ENCODE measurements at places on chromosomes 4 and X. TPM values are rescaled to one million over a fixed set of nuclear protein-coding genes. Genes with fewer than 3 reads are reported as not detected.

DNA sequence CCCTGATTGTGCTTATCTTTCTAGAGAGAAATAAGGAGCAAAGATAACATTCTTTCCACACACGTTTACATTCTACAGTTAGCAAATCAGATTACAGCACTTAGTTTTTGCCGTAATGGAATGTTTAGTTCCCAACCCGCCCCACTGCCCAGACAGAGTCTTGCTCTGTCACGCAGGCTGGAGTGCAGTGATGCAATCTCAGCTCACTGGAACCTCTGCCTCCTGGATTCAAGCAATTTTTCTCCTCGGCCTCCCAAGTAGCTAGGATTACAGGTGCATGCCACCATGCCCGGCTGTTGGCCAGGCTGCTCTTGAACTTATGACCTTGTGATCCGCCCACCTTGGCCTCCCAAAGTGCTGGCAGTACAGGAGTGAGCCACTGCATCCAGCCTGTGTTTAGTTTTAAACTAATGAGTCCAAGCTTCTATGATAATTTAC, 8.4 kb upstream of the PRPS1 start:
- no peak overlapping the region for H3K4me3 ChIP-seq
- no peaks in the 10 kb centered on the region for H3K4me1 ChIP-seq
- DNase-seq, result no peak
- H3K27ac ChIP-seq, result no peak overlapping the region
- no peaks in the 10 kb centered on the region for H3K36me3 ChIP-seq

DNA sequence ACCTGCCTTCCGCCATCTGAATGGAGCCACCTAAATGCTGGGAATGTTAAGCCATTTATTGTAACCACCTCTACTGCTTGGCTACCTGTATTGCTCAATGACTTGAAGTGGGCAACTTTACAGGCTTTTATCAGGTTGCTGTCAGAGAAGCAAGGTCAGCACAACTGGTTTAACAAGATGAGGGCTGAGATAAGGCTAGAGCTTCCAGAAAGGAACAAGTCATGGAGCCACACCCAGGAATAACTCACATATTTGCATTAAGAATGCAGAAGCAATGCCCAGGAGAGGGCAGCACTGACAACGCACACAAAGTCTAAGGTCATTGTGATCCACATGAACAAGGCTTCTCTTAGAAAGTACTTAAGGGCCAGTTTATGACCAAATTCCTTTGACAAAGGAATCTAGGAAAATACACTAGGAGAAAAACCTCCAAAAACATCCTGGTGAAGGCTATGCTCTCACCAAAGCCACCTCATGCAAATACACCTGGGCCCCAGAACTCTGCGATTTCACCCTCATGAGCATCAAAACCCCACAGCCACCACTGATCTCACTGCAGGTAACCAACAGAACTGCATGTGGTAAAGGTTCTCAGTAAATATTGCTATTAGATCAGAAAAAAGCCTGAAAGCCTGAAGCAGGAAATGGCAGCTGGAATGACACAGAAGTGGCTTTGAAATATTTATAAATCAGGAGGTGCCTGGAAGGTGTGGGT, 15.0 kb upstream of the STS start:
- H3K4me1 ChIP-seq, result no peaks in the 10 kb centered on the region
- H3K27me3 ChIP-seq, result no peaks in the 10 kb centered on the region
- no peaks in the 10 kb centered on the region for H3K36me3 ChIP-seq
- no peak overlapping the region for H3K4me3 ChIP-seq
- DNase-seq, result no peak

- H3K4me1 ChIP-seq, result no peaks in the 10 kb centered on the region
- H3K27ac ChIP-seq, result no peak overlapping the region
- no peaks in the 10 kb centered on the region for H3K27me3 ChIP-seq
- peaks cover 2% of the 10 kb centered on the region for H3K36me3 ChIP-seq
- no peak for DNase-seq
- no peak overlapping the region for H3K4me3 ChIP-seq
Measured at GRCh38 chrX:41722816-41723618, 964 bp upstream of the GPR82 start.

DNA sequence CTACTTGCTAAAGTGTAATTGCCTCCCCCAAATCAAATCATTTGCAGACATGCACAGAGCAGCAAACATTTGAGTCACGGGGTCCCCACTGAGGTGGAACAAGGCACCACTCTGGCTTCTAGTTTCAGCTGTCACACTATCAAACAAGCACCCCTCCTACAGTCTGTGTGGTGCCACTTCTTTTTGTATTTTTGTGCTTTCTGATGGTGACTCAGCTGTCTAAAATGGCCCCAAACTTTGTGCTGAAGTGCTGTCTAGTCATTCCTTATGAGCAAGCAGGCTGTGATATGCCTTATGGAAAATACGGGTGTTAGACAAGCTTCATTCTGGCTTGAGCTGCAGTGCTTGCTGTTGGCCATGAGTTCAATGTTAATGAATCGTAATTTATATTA, 15.4 kb downstream of the IGFBP7 start:
- H3K27me3 ChIP-seq, result no peaks in the 10 kb centered on the region
- no peak overlapping the region for H3K4me3 ChIP-seq
- no peak overlapping the region for H3K27ac ChIP-seq
- H3K36me3 ChIP-seq, result no peaks in the 10 kb centered on the region
- DNase-seq, result no peak

GRCh38 chr4:99808260-99808857, 8.3 kb upstream of the DAPP1 start:
- peak; percentile 73 for DNase-seq
- no peaks in the 10 kb centered on the region for H3K4me1 ChIP-seq
- no peak overlapping the region for H3K4me3 ChIP-seq
- no peak overlapping the region for H3K27ac ChIP-seq
- no peaks in the 10 kb centered on the region for H3K36me3 ChIP-seq

DNA sequence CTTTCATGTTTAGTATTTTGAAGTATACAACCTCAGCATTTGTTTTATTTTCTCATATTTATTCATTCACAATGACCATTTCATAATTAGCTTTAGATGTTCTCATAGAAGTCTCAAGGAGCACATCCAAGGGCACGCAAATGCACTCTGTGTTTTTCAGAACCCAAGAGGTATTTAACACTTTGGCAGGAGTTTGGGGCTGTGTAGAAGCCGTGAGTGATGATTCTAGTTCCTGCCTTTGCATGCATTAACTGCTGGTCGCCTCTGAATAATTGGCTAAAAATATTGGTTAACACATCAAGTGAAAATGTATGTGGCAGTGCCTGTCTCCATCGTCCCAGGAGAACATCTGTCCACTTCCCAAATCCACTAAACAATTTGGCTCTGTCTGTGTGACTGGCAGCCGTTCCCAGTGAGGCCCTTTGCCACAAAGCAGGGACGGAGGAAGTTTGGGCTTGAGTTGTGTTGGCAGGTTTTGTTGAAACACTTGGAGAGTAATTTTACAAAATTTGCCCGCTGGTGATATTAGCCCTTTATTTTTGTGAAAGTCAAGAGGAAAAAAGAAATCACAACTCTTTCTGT, 730.7 kb upstream of the SLIT2 start:
- H3K4me1 ChIP-seq, result no peaks in the 10 kb centered on the region
- H3K36me3 ChIP-seq, result no peaks in the 10 kb centered on the region
- H3K27ac ChIP-seq, result no peak overlapping the region
- no peak for DNase-seq
- no peaks in the 10 kb centered on the region for H3K27me3 ChIP-seq
- H3K4me3 ChIP-seq, result no peak overlapping the region

Gene ODAPH
- total RNA-seq, result 0.54 TPM

Gene NWD2
- not detected for total RNA-seq

Gene APOOL
- total RNA-seq, result 11.6 TPM

Gene SFRP2
- not detected for total RNA-seq

All from naive thymus-derived CD4-positive, alpha-beta T cell (primary cell).